ENCODE measurements at places on chromosomes 2 and 18.

DNA sequence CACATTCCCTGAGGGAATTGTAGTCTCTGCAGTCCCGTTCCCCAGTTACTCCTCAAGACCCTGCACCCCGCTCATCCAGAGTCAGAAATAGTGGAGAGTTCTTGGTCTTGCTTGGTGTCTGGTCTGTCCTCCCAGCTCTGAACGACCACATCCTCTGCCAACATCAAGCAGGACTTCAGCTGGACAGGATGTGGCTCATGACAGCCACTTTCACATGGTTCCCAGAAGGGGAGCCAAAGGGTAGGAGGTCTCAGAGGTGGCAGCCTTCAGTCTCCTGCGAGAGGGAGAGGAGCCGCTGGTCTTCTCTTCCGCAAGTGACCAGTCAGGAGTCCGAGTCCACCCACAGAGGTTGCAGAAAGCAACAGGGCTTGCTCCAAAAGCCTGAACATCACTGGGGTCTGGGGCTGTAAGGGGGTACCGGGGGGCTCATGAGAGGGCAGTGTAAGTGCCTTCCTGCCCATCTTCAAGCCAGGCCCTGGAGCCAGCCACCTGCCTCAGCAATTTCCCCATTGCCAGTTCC is 29.8 kb downstream of the B3GNT7 start:
- DNase-seq: no peak

DNA sequence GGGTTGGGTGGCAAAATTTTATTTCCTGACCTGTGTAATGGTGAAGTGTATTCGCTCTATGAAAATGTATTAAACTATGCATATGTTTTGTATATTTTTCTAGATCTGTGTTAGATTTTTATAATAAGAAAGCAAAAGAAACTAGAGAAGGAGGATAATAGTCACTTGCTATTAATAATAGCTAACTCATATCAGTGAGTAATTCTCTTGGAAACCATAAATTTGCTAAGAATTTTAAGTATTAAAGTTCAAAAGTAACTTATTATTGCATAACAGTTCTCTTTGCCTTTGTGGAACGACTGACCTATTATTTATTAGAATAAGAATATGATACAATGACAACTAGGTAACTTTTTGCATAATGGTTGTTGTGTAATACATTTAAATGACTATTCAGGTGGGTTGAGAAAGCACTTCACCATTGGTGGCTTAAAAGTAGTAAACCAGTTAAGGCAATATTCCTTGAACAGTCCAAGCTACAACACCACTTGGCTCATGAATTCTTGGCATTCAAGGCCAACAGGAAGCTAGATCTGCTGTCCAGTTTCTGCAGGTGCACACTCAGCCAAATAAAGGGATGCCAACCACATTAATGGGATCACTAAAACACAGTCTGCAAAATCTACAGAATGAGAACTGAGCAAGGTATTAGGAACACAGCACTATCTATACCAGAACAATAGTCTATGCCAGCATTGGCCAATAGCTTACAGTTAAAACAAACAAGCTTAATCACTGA is 921.3 kb downstream of the CPS1 start:
- no peak for DNase-seq

GRCh38 chr2:226991663-226992062 is 155.8 kb downstream of the RHBDD1 start:
- no peak for DNase-seq

- no peak for DNase-seq
These were observed 70.8 kb downstream of the SPRED2 start for GRCh38 chr2:65361623-65362022.

GRCh38 chr2:144519597-144519933 is 354 bp downstream of the ZEB2 start:
- DNase-seq: no peak

DNA sequence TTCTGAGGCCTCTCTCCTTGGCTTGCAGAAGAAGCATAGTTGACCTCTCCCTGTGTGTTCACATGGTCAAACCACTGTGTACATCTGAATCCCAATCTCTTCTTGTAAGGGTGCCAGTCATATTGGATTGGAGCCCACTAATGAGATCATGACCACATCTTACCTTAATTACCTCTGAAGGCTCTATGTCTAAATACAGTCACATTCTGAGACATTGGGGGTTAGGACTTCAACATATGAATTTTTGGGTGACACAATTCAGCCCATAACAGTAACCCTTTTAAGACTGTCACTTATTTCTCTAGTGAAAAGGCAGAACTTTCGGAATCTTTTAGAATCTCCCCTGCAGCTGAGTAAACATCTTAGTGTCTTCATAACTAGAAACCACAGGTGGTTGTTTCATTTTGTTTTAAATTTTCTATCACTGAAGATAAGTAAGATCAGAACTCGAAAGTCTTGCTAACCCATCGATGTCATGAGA is 33.3 kb downstream of the BMP10 start:
- DNase-seq: no peak

- DNase-seq: no peak
These were observed 34.7 kb downstream of the SPOPL start for GRCh38 chr2:138536302-138536701.

GRCh38 chr2:241637018-241637794 is at the start of the genes ATG4B and THAP4:
Gene ATG4B (plus strand): TSS chr2:241637693. CDS start chr2:241637715, 22 bp downstream.
Gene THAP4 (minus strand): TSS chr2:241637158. CDS start chr2:241637017, 141 bp downstream.
- peak; percentile 77 for DNase-seq

DNA sequence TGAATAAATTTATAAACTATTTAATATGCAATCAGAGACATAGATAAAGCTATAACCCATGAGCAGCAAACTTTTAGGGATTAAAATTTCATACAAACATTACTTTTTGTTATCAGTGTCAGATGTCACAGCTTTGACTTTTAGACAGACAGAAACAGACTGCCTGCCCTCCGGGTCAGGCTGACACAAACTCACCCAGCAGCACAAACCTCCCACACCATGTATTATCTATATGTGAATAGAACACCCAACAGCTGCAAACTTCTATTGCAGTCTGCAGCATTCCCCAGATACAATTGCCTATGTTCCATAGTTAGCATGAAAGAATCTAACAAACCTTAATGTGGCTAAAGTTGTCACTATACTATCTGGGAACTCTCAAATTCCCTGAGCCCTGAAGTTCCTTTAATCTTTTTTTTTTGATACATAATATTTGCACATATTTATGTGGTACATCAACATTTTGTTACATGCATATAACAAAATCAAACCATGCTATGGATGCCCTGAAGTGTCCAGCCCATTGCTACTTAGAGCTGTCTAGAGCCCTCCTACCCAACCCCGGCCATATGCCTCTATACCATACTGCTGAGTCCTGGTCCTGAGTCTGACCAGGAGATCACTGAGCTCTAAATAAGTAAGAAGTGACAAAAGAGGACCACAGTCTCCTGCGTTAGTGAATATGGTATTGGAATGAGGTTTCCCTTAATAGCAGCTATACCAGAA is 214.4 kb downstream of the ZNF385B start:
- no peak for DNase-seq

DNA sequence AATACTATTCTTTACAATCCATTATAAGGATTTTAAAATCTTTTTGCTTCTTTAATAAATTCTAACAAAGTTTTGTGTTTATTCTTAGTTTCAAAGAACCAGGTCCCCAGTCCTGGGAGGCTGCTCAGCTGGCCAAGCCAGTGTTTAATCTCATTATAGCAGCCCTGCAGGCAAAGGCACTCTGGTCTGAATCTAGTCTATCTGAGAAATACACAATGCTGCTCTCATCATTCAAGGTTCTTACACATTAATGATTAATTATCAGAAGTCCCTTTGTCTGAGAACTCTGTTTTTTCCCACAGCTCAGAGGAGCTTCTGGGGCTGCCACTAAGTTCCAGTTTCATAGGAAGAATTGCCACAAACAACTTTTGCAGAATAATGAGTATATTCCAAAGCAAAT is 27.7 kb downstream of the KCTD18 start:
- DNase-seq: no peak

DNA sequence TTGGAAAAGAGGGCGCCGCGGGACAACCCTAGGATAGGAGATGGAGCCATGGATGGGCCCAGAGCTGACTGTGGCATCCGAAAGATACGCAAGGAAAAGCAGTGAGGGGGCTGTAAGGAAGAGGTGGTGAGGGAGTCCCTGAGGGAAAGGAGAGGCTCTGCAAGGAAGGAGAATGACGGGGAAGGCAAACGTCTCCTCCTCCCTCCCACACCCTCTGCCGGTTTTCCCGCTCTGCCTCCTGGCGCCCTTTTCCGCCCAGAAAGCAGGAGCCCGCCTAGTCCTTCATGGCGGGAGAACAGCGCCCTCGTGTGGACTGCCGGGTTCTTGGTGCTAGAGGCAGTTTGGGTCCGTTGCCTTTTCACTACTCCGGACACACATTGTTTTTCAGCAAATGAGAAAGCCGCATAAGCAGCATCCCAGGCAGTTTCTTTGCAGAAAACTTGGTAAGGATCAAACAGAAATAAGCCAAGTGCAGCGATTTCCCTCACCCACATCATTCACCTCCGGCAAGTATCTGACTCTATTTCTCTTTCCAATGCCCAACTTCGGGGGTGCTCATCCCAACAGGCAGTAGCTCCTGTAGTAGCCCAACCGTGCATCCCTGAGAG is 200.4 kb downstream of the INO80D start:
- DNase-seq: peak; percentile 55

DNA sequence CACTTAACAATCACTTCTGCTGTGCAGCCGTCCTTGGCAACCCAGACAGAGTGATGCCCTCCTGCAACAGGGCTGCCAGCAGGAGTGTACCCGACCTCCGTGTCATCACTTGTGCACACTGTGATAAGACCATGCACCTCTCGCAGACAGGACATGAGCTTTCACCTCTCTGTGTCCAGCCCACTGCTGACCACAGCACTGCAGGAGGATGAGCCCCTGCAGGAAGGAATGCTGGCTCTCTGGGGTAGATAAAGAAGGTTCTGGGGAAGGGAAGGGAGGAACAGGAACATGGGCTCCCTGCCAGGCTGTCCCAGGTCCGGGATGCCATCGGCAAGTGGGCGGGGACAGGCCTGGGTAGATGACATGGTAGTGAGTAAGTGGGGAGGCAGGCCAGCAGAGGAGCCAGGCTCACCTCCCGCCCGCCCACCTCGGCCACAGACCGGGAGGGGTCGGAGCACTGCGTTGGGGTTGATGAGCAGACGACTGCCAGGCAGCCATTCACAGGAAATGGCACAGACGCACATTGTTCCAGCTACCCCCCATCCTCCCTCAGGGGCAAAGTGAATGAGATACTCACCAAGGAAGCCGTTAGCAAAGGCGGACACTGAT is 18.6 kb upstream of the COL6A3 start:
- DNase-seq: peak; percentile 44

DNA sequence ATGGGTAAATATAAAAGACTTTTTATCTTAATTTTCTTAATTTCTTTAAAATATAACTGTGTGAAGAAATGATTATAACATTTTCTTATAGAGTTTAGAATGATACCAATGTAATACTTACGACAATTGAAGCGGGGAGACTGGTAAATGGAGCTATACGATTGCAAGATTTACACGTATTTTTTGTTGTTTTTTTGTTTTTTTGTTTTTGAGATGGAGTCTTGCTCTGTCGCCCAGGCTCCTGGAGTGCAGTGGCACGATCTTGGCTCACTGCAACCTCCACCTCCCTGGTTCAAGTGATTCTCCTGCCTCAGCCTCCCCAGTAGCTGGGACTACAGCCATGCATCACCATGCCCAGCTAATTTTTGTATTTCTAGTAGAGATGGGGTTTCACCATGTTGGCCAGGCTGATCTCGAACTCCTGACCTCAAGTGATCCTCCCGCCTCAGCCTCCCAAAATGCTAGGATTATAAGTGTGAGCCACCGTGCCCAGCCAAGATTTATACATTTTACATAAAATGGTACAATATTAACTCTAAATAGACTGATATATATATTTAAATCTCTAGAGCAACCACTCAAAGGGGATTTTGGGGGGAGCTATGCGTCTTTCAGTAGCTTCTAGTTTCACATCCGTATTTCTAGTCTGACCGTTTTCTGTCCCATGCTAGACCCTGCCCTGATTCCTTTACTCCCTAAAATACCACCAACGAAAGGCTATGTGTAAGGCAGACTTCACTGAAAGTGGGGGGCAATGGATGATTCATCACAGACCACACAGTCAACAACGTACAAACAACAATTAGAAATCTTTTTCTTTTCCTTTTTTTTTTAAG is 28.2 kb upstream of the ATG16L1 start:
- no peak for DNase-seq

- DNase-seq: no peak
These were observed 10.7 kb upstream of the GALNT3 start for GRCh38 chr2:165804719-165805118.

DNA sequence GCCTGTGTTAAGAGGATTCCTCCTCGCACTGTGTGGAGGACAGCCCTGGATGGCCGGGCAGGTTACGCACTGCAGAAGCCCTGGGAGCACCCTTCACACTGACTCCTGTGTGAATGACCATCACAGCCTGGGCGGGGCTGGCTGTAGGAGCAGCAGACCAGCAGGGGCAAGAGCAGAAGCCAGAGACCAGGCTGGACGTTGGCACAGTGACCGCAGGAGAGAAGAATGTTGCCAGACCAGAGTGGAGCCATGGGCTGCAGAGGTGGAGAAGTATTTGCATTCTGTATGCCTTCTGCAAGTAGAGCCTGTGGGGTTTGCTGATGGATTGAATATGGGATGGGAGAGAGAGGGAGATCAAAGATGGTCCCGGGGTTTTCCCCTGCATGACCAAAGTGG is 23.1 kb downstream of the LRRFIP1 start:
- DNase-seq: no peak

- DNase-seq: no peak
These were observed 59.2 kb upstream of the PPP1CB start for GRCh38 chr2:28692411-28692810.

DNA sequence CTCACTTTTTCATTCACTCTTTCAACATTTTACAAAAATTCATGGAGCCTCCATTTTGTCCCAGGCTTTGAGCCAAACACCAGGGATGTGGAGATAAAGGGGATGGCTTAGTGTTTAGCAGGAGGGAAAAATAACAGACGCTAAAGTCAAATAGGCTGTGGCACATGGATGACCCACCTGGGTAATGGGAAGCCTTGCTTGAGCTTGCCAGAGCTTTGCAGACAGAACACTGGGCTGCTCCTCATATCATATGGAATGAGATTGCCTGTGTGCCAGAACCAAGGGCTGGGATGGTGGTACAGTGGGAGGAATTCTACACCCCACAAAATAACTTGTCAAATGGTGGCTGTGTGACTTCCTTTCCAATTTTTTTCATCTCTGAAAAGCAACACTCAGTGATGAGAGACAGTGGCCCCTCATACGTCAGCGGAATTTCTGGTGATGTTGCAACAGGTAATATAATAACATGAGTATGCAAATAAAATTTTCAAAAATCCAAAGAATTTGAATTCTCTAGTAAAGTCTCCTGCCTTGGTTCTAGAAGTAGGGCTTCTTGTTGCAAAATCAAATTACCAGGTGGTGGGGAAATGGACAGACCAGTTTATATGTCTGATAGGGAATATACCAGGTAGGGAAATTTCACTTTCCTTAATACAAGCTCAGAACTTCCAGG is 252.9 kb downstream of the CLIP4 start:
- no peak for DNase-seq

DNA sequence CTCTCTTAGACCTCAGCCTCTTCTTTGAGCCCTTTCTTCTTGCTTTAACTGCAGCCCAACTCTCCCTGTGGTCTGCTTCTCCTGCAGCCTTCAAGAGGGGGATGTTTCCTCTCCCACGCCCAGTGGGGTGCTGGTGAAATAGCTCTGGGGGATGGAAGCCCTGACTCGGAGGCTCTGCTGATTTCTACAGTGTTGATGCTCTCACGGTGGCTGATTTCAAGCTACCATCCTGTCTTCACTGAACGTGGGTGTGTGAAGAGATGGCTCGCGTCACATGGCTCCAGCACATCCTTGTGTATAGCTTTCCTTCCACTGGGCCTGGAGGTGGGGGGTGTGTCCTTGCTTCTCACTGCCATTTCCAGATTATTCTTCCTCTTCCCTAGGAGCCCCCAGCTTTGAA is 20.0 kb downstream of the MPP4 start:
- DNase-seq: no peak
